ENCODE measurements at places on chromosomes 7 and 10.

GRCh38 chr10:58278962-58279307 lies 10.0 kb downstream of the CISD1 start:
- DNase-seq = no peak

DNA sequence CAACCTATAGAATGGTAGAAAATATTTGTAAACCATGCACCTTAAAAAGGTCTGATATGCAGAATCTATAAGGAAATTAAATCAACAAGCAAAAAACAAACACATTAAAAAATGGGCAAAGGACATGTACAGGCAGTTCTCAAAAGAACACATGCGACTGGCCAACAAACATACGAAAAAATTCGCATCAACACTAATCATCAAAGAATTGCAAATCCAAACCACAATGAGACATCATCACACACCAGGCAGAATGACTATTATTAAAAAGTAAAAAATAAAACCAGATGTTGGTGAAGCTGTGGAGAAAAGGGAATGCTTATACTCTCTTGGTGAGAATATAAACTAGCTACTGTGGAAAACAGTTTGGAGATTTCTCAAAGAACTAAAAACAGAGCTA lies 33.2 kb downstream of the TMEM229A start:
- no peak for DNase-seq

- no peak for DNase-seq
These were observed 315.8 kb upstream of the TPK1 start for GRCh38 chr7:145151676-145152075.

GRCh38 chr7:155721056-155721455 lies 76.6 kb downstream of the RBM33 start:
- no peak for DNase-seq

- peak; percentile 93 for DNase-seq
These were observed 726.9 kb downstream of the TNS3 start for GRCh38 chr7:46854958-46855473.

DNA sequence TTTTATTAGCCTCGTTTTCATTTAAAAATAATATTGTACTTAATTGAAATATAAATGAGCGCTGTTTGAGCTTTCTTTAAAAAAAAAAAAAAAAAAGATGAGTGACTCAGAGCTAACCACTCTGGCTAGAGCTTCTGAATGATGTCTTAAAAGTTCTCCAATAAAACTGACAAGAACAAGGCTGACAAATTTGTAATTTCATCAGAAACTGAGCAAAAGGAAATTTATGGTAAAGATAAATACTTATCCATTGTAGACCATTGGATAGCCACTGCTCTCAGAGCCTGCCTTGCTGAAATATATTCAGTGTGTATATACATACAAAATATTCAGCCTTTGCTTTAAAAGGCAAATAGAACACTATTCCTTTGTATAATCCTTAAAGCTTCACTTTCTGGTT lies 91.2 kb upstream of the OIT3 start:
- DNase-seq = no peak

GRCh38 chr10:119445311-119445934 lies 97.1 kb downstream of the RGS10 start:
- DNase-seq = peak; percentile 68

DNA sequence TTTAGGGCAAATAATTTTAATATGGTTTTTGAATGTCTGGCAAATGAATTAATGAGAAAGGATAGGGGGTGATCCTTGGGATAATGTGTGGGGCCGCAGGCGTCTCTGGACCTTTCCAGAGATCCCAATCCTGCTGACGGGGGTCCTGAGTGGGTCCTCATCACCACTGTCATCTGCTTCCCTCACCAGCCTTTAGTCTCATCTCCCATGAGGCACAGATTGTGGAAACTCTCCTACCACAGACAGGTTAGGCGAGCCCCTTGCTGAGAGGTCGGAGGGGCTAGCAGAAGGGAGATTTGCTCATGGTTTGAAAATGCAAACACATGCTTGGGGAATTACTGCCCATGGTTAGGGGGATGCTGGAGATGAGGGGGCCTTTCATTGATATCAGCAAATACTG lies 484.6 kb downstream of the RPS24 start:
- DNase-seq = no peak

DNA sequence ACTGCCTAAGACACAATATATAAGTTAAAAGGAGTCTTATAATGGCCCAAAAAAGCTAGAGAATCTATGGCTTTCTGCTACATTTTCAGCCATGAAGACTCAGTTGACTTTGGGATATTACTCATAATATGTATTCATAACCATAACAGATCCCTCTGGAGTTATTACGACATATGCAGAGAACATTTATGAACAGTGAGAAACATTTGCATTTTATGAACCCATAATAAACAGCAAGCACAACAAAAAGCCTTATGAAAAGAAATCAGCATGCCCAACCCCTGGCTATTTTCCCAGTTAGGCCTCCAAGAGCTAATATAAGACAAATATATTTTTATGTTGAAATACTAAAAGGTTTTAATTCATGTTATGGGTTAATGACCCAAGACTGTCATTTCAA lies 52.4 kb downstream of the ARMH3 start:
- DNase-seq = peak; percentile 38

DNA sequence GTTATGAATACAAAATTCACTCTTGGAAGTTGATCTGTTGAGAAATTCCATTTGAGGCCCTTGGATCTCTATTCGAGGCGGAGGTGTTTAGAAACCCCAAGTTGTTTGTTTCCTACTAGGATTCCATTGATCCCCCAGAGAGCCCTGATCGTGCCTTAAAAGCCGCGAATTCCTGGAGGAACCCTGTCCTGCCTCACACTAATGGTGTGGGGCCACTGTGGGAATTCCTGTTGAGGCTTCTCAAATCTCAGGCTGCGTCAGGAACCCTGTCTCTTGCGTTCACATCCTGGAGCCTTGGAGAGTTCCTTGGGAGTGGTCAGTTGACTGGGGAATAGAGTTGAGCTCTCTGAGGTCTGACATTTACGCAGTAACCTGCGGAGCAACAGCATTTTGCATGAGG lies 1.2 kb downstream of the CFAP69 start:
- peak; percentile 32 for DNase-seq

DNA sequence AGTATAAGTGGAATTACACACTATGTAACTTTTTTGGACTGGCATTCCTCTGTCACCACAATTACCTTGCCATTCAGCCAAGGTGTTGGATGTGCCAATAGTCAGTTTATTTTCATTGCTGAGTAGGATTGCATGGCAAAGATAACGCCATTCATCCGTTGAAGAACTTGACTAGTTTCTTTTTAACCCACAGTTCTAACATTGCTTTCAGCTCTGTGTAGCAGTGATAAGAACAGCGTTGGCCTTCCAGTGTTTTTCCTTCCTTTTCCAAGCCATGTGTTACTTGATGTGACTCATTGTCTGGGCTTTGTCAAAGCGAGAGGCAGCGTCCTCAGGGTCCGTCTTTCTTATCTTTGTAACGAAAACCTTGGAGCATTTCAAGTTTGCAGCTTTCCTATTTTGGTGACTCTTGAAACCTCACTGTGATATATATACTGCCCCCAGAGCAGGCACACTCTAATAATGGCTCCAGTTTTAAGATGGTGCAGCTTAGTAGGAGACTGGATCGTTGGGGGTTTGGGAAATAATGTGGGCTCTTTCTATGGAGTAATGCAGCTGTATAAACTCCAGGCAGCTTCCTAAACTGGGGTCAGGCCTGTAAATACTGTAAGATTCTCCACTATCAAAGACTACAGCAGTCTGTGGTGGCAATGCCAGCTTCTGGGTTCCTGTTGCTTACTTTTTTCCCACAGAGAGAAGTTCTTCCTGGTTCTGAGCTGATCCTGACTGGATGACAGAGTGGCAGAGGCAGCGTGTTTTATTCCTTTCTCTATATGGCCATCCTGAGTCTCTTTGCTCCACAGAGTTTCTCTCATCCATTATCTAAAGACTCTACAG lies 41.7 kb downstream of the AKR1E2 start:
- no peak for DNase-seq

GRCh38 chr10:113566888-113567287 lies 14.0 kb downstream of the HABP2 start:
- no peak for DNase-seq

DNA sequence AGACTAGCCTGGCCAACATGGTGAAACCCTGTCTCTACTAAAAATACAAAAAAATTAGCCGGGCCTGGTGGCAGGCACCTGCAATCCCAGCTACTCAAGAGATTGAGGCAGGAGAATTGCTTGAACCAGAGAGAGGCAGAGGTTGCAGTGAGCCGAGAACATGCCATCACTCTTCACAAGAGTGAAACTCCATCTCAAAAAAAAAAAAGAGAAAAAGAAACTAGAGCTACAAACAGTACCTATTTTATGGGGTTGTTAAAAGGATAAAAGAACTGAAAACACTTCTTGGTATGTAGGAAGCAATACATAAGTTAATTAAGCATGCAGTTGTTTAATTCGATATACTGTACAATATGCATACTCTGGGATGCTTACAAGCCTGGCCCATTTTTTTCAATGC lies 216.9 kb downstream of the SORCS1 start:
- no peak for DNase-seq

- no peak for DNase-seq
These were observed 25.9 kb downstream of the STEAP4 start for GRCh38 chr7:88280801-88281200.

DNA sequence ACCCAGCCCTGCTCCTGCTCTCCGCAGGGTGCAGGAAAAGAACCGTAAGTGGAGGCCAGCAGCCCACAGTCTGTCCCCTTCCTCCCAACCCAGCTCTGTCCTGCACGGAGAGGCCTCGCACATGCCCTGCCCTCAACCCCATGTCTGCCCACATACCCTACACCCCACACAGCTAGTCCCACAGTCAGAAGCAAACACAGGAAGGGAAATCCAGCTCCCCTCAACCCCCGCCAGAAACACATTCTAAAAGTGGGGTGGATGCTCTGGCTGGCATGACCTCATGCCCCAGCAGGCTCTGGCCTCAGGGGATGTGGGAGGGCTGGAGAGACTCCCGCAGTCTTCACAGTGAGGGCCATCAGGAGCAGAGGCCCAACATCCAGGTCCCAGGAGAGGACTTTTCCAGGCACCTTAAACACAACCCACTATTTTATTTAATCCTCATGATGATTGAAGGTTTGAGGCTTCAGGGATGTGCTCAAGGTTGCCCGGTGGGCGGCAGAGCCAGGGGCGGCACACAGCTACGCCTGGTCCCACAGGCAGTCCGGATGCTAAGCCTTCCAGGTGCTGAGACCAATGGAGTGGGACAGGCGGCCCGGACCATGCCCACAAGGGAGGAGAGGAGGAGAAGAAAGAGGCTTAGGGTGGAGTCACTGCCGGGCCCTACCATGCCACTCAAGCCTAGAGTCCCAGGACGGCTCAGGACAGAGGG lies 29.9 kb downstream of the CALML5 start:
- no peak for DNase-seq

DNA sequence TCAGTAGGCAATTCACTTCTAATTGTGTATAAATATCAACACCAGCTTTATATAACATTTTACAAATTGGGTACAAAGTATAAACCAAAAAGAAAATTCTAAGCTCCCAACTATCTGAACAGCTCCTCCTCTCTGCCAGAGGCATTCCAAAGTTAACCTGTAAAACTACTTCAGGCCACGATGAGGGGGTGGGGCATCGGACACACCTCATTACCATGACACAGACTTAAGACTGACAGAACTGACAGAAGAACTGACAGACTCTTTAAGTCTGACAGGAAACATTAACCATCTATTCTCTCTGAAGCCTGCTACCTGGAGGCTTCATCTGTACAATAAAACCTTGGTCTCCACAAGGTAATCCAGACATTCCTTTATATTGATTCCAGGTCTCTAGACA lies 12.3 kb downstream of the ESYT2 start:
- no peak for DNase-seq

GRCh38 chr7:89042940-89043339 lies 247.4 kb upstream of the TEX47 start:
- no peak for DNase-seq

- no peak for DNase-seq
These were observed 41.4 kb downstream of the PRTFDC1 start for GRCh38 chr10:24911029-24911428.

GRCh38 chr10:102287991-102288390 lies 42.7 kb downstream of the GBF1 start:
- DNase-seq = no peak

DNA sequence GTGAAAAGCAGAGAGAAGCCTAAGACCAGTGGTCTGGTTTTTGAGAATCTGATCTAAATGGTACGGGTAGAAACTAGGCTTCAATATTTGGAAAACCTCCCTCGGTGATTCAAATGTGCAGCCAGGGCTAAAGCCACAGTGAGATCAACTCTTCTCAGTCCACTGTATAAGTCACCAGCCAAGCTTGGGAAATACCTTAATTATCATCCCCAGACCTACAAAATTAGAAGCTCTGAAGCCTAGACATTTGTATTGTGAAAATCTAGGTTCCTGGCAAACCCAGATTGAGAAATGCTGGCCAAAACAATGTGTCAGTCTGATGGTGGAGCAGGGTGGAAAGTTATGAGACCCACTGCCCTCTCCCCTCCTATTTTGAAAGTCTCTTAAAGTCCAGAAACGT lies 131.7 kb downstream of the DGKI start:
- DNase-seq = no peak

GRCh38 chr10:76428551-76429367 lies 997.3 kb downstream of the LRMDA start:
- peak; percentile 97 for DNase-seq

- no peak for DNase-seq
These were observed 264.4 kb downstream of the SKAP2 start for GRCh38 chr7:26599982-26600381.

GRCh38 chr7:70608229-70608628 lies 523.7 kb upstream of the GALNT17 start:
- peak; percentile 56 for DNase-seq

- DNase-seq = no peak
These were observed 634.0 kb upstream of the SEMA3D start for GRCh38 chr7:85820702-85821443.

DNA sequence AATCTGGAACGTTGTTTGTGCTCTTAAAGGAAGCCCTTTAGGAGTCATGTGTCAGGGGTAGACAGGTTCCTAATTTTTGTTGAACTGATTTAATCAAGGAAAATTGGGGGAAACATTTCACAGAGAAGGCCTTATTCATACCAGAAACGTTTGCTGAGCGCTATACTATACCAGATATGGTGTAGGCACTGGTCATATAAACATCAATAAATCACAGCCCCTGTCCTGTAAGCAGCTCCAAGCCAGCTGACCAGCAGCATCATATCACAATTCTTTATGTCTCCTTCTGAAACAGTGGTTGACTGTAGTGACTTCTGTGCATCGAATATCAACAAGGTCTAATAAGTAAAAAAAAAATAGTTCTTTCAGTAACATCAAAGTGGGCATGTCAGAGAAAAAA lies 1.1 kb downstream of the TMEM178B start:
- DNase-seq = no peak

GRCh38 chr7:131320603-131321002 lies 7.1 kb upstream of the MKLN1 start:
- DNase-seq = no peak

- DNase-seq = peak; percentile 31
These were observed 44.0 kb downstream of the CCDC7 start for GRCh38 chr10:32489901-32490300.
